ENCODE measurements at places on chromosomes 12 and 14. TPM values are rescaled to one million over a fixed set of nuclear protein-coding genes. Genes with fewer than 3 reads are reported as not detected.

NUDT14 gene
- 56.4 TPM for total RNA-seq

NFATC4 gene
- total RNA-seq = 0.87 TPM

CBLN3 gene
- total RNA-seq = 0.20 TPM

TAC3 gene
- not detected for total RNA-seq

MIPOL1 gene
- total RNA-seq = 6.1 TPM

GON7 gene
- 14.9 TPM for total RNA-seq

ASPG gene
- not detected for total RNA-seq

MYF5 gene
- total RNA-seq = not detected
